ENCODE measurements at places on chromosomes 13 and 19.

GRCh38 chr13:86932776-86933334 is 738.3 kb upstream of the SLITRK5 start:
- DNase-seq, result no peak

DNA sequence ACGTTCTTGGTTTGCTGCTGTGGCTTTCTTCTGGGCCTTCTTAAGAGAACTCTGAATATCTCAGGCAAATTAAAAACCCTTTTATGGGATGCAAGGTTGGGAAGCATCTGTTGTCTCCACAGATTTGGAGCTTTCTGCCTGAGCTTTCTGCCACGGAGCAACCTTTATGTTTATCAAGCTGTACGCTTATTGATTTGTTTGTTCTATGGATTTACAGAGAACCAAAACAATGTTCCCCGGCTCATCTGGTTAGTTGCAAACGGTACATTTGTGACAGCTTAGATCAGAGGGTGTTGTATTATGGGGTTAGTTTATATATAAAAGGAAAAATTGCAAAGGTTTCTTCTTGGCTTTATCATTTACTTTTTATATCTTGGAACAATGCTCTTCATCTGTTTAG is 479.6 kb downstream of the DIAPH3 start:
- DNase-seq, result no peak

DNA sequence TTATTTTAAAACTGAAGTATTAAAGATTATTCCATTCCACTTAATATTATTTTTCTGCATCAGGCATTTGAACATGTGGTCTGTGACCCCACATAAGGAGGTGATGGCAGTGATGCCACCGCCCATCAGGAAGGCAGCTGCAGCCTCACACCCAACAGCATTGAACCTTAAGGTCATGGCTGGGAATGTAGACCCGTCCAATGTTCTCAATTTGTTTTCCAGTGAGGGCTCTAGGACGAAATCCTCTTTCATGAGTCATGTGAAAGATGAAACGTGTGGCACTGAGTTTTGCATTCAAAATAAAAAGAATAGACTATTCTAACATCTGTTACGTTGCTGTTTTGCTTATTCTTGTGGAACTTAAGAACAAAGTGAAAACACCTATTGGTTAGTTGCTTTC is 74.5 kb upstream of the ANKRD10 start:
- no peak for DNase-seq

- peak; percentile 53 for DNase-seq
Observed at GRCh38 chr19:18419699-18420460, 682 bp downstream of the SSBP4 start.

DNA sequence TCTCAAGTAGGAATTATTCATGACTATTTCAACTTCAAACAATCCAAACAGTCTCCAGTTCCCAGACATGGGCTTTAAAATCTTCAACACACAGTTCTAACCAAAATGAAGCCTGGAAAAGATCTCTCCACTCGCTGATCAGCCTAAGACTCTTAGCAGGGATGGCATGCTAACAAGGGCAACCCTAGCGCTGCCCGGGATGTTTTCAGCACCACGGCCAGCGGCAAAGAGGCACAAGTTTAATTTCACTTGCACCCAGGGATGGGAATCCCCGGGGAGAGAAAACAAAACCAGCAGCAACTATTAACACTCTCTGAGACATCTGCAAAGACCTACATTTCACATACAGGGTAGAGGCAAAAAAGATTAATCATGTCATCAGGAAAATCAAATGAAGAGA is 43.0 kb downstream of the CACNA1A start:
- no peak for DNase-seq

DNA sequence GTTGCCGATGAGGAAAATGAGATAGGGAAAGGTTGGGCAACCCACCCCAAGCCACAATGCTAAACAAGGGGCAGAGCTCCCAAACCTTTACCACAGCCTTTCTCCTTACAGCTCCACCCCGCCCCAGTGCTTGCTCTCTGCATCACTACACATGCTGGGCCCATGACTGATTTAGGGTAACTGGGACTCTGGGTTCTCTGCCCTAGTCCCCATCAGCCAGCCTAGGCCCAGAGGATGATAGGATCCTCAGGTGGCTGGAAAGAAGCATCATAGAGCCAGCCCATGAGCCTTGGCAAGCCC is 11.6 kb downstream of the C19orf47 start:
- DNase-seq, result no peak

DNA sequence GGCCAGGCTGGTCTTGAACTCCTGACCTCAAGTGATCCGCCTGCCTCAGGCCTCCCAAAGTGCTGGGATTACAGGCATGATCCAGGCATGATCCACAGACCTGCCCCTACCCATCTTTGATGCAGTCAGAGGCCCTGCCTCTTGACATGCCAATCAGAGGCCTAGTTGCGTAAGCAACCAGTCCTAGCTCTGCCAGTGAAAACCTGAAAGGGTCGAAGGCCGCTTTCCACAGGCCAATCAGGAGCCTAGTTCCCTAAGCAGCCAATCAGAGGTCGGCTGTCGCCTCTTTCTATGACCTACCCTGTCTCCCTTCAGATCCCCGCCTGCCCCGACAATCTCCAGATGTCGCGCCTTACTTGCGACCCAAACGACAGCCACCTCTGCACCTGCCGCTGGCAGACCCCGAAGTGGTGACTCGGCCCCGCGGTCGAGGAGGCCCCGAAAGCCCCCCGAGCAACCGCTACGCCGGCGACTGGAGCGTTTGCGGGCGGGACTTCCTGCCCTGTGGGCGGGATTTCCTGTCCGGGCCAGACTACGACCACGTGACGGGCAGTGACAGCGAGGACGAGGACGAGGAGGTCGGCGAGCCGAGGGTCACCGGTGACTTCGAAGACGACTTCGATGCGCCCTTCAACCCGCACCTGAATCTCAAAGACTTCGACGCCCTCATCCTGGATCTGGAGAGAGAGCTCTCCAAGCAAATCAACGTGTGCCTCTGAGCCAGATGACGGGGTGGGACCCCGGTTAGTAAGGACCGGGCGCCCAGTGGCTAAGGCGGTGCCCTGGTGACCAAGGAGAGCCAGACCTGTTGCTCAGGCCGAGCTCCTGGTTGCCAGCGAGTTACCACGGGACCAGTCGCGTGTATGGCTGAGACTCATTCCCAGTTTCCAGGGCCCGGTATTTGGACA is 6.3 kb downstream of the SYDE1 start:
- DNase-seq, result no peak

Measured in CD4-positive, alpha-beta T cell treated with Interleukin-2 at 100 ng/mL for 4 hours (primary cell).